ENCODE measurements at places on chromosomes 6 and 20.

- DNase-seq = no peak
These were observed 184.8 kb downstream of the ZNF217 start for GRCh38 chr20:53408691-53409446.

- DNase-seq = no peak
These were observed 877.5 kb downstream of the TFAP2A start for GRCh38 chr6:9537381-9537780.

DNA sequence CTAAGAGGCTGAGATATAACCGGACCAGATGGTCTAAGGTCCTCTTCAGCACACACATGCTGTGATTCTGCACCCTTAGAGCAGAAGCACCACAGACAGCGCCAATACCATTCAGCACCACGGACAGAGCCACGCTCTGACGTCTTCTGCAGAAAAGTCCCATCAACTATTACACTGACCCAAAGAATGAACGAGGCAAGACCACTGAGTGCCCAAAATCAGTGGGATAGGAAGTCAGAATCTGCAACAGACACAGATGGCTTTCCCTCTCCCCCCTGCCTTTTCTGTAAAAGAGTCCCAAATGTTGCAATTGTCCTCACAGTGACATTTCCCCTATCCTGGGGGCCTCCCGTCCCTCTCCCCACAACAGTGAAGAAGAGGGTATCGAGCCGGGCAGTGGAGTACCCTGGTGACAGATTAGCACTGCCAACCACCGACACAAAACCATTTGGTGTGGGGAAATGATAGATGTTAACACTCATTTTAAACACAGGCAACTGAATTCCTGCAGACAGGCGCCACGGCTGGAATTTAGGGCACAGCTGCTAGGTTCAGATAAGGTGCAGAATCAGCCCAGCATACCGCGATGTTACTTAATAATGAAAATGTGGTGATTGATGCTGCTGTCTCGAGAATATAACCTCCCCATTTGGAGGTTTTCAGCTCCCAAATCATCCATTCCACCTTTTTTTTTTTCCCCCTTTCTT lies 66.6 kb upstream of the CTNNBL1 start:
- DNase-seq = no peak

DNA sequence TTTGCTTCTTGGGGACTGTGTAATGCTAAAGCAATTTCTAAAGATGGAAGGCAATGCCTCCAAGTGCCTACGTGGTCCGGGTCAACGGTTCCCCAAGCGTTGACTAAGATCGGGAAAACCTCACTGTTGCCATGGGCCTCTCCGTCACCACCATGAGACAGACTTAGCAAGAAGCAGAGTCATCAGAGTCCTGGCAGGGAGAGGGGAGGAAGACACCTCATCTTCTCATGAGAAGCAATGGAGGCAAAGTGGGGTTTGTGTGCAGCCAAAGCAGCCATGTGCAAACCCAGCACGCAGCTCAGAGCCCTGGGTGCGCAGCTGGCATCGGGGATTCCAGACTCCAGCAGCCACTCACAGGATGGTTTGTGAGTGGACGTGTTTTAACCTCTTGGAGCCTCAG lies 111.4 kb downstream of the SYNDIG1 start:
- DNase-seq = no peak

GRCh38 chr6:146871611-146872425 lies 273.0 kb downstream of the ADGB start:
- DNase-seq = no peak

DNA sequence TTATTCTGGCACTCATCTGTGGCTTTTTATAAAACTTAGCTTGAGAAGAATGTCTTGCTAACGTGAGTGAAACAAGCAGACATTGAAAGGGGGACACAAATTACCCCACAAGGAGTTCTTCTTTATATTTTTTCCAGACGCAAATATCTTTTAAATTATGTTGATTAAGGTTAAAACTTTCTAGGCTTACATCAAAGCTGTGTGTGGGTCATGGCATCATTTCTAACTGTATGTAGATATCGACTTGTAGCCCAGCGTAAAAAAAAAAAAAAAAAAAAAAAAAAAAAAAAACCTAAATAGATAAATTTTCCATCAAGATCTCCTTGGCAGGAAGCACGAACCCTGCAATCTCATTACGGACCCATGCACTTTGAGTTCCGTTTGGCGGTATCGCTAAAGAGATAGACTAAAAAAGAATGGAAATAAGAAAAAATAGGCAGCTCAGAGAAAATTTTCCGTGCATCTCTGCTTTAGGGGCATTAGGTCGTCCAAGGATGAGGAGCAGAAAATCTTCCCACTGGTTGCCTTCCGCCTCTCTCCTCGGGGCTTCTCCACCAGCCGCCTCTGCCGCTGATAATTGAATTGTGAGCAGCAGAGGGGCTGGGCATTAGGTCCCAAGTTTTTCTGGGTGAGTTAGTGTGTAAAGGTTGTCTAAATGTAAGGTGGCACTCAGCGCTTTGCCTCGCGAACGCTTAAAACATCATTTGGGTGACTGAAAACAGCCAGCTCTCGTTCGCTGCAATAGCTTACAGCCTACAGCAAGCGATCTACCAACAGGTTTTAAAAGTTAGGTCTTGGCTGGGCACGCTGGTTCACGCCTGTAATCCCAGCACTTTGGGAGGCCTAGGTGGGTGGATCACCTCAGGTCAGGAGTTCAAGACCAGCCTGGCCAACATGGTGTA lies 194.0 kb downstream of the TRIM27 start:
- no peak for DNase-seq
